ENCODE measurements at places on chromosomes 13 and 19. TPM values are rescaled to one million over a fixed set of nuclear protein-coding genes. Genes with fewer than 3 reads are reported as not detected.

GRCh38 chr19:3830621-3831589 is 37.9 kb downstream of the ZFR2 start:
- DNase-seq = no peak

GRCh38 chr13:50539791-50540530 is 303.5 kb downstream of the DLEU7 start:
- DNase-seq = no peak

The MADCAM1 gene
- 0.19 TPM for total RNA-seq

DNA sequence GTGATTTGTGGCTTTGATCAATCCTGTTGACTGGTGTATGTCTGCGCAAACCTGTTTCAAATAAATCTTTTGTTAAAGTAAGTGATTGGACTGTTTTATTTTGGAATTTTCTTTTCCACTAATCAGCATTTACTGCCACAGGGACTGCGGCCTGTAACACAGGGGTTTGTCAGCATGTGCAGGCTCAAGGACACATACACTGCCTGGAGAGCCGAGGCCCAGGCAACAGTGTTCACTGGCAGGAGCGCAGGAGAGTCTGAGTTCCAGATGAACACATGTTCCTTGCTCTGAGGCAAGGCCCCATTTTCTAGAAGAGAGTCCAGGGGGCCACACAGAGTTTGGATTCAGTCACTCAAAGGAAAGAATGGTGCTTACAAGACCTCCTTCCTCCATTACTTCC is 26.0 kb downstream of the SHISA2 start:
- DNase-seq = no peak

DNA sequence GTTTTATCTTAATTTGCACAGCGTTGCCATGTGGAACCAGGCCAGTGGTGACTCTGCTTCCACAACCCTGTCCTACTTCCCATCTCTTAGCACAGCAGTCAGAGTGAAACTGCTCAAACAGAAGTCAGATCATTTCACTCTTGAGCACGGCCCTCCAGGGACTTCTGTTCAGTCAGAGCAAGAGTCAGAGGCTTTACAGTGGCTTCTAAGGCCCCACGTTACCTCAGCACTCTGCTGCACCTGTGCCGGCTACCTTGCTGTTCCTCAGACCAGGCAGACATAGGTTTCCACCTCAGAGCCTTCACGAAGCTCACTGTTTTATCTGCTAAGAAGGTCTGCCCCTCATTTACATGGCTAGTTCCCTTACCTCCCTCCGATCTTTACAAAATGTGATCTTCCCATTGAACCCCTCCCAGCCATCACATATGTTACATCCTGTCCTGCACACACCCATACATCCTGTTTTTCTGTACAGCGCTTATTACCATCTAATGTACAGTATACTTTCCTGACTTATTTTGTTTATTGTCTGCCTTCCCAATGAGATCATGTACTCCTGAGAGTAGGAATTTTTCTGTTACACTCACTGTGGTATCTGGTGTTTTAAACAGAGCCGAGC is 41.6 kb downstream of the TM9SF2 start:
- no peak for DNase-seq

DNA sequence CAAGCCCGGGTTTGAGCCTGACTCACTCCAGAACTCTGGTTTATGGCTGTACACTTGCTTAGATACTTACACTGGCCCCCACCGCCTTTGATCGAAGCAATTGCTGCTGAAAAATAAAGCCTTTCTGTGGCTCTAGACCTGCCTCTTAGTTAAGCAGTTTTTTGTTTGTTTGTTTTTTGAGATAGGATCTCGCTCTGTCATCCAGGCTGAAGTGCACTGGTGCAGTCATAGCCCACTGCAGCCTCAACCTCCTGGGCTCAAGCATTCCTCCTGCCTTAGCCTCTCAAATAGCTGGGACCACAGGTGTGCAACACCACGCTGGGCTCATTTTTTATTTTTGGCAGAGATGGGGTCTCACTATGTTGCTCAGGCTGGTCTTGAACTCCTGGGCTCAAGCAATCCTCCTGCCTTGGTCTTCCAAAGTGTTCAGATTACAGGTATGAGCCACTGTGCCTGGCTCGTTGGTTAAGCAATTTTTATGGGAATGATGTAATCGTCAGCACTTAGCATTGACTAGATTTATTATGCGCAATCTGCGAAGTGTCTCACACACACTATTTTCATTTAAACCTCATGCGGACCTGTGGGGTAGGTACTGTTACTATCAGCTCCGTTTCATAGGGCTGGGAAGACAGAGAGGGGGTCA is 22.2 kb downstream of the PPP2R1A start:
- no peak for DNase-seq

The JAK3 gene
- 1.9 TPM for total RNA-seq

The SIGLEC12 gene
- 0.19 TPM for total RNA-seq

GRCh38 chr13:90414691-90415596 is 932.5 kb upstream of the MIR17HG start:
- DNase-seq = no peak

- no peak for DNase-seq
Observed at GRCh38 chr13:20057214-20057613, 98.7 kb downstream of the ZMYM2 start.

The FAM83E gene
- total RNA-seq = not detected

GRCh38 chr19:8673276-8673891 is 25.2 kb downstream of the ACTL9 start:
- DNase-seq = no peak

The CAPNS1 gene
- total RNA-seq = 854 TPM
